Ureter (tissue), 1 donor: ENCODE measurements at places on chromosomes 3 and 15. TPM values are rescaled to one million over a fixed set of nuclear protein-coding genes. Genes with fewer than 3 reads are reported as not detected.

The OIP5 gene
- total RNA-seq, result not detected

The ELL3 gene
- 2.9 TPM for total RNA-seq

The CSPG5 gene
- total RNA-seq, result not detected

The MB21D2 gene
- total RNA-seq, result 8.7 TPM

The GOLGA8G gene
- not detected for total RNA-seq

The CNTN6 gene
- total RNA-seq, result 2.7 TPM

The PLA2G4E gene
- total RNA-seq, result 0.34 TPM

The RARRES1 gene
- total RNA-seq, result 48.5 TPM

The TIMP4 gene
- total RNA-seq, result 16.5 TPM

The APEH gene
- total RNA-seq, result 152 TPM

The POC1A gene
- 3.6 TPM for total RNA-seq

The MNS1 gene
- 1.1 TPM for total RNA-seq
